ENCODE measurements at places on chromosomes 3 and 15.
A peak's percentile ranks its signal among the peaks of the same experiment; 100 is the strongest.

- DNase-seq = no peak
These were observed 345.0 kb downstream of the GRM7 start for GRCh38 chr3:7205962-7206361.

- no peak for DNase-seq
These were observed 30.5 kb downstream of the RTP1 start for GRCh38 chr3:187227658-187228258.

- no peak for DNase-seq
These were observed 87.9 kb downstream of the LPP start for GRCh38 chr3:188241883-188242282.

- no peak for DNase-seq
These were observed 2.2 kb upstream of the SLC4A7 start for GRCh38 chr3:27486336-27486735.

DNA sequence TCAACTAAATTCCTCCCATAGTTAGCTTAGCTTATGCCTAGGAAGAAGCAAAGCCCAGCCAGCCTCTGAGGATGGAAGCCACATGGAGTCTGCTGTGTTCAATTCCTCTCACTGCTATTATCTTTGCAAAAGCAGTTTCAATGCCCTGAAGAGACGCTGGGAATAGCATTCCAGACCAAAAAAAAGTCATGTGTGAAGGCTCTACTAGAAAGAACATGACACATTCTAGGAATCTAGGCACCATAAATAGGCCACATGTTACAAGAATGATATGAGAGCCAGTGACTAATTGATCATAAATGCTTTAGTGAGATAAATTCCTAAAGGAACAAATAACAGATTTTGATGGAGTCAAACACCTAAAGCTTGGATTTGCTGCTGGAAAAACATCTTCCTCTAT, 800.8 kb downstream of the TUSC7 start:
- DNase-seq = no peak

DNA sequence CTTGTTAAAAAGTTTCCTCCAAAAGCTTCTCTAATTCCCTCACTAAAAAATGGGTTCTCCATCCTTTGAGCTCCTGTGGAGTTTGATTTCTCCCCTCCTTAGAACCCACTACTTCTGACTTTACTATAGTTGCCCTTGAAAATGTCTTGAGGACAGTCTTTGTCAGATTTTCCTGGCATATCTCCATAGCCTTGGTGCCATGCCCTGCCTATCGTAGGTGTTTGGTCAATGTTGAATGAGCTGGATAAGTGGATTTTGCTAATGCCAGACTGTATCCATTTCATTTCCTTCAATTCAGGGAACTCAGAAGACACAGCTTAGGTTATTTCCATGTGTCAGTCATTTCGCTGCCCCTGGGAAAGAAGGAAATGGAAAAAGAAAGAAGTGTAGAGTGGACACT, 40.6 kb downstream of the TMEM266 start:
- DNase-seq = no peak

GRCh38 chr3:136595913-136596697, 156.1 kb downstream of the STAG1 start:
- no peak for DNase-seq

- DNase-seq = no peak
These were observed 83.1 kb downstream of the PLCH1 start for GRCh38 chr3:155661760-155662159.

DNA sequence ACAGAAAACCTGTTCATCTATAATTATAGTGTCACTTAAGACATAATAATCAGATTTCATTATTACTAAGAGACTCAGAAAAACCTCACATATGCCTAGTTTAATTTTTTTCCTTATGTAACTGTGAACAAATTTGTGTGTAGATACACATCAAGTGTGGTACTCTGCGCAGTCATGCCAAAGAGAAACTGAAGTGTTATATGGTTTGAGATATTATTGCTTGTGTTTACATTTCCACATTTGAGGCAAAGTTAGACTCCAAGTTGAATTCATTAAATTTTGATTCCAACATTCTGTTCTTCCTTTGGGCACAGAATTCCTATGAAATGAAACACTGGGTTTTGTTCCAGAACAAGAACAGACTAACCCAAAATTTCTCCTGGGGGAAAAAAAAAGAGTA, 2.2 kb downstream of the MBNL1 start:
- no peak for DNase-seq

DNA sequence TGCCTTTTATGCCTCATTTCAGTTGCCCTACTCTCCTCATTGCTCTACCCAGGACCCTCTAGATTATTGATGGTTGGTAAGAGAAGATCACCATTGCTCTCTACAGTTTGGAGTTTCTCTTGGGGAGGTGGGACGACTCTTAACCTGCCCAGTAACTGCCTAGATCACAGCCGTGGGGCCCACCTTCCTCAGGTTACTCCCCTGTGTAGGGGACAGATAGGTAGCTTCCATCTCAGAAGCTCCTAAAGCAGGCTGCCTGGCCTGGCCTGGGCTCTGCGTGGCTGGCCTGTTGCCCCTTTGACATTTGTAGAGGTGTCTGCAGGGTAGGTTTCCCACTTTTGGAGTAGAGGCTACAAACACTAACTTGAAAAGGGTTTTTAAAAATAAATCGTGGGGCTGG, 42.7 kb downstream of the TRIM71 start:
- DNase-seq = no peak

GRCh38 chr3:14228681-14229470, 50.3 kb downstream of the LSM3 start:
- DNase-seq = no peak

GRCh38 chr3:108292905-108293328, 3.4 kb upstream of the HHLA2 start:
- DNase-seq = no peak

GRCh38 chr3:128064962-128065361, 12.7 kb downstream of the SEC61A1 start:
- no peak for DNase-seq

DNA sequence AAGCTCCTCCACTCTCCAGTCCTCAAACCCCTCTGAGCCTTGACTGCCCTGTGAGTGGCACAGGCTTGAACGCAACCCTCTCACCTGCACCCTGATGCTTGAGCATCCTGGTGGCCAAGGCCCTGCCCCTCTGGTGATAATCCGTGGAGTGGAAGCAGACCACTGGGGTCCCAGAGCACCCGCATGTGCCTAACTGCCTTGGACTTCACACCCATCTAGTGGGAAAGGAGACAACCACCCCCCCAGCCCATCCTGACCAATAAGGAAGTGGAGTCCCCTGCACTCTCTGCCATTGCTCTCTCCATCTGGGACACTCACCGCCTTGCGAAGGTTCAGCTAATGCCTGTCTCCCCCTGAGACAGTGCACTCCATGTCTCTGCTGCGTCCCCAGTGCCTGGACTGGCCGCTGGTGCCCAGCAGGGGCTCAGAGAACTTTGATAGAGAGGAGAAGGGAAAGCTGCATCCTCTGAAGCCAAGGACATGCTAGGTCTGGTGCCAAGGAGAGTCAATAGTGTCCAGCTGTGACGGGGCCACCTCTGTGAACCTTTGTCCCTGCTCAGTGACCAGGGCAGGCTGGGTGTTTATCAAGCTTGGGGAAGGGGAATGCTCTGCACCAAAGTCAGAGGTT, 3.4 kb downstream of the KLF15 start:
- DNase-seq = no peak

- DNase-seq = no peak
These were observed 48.9 kb upstream of the STRIT1 start for GRCh38 chr3:155342344-155342743.

DNA sequence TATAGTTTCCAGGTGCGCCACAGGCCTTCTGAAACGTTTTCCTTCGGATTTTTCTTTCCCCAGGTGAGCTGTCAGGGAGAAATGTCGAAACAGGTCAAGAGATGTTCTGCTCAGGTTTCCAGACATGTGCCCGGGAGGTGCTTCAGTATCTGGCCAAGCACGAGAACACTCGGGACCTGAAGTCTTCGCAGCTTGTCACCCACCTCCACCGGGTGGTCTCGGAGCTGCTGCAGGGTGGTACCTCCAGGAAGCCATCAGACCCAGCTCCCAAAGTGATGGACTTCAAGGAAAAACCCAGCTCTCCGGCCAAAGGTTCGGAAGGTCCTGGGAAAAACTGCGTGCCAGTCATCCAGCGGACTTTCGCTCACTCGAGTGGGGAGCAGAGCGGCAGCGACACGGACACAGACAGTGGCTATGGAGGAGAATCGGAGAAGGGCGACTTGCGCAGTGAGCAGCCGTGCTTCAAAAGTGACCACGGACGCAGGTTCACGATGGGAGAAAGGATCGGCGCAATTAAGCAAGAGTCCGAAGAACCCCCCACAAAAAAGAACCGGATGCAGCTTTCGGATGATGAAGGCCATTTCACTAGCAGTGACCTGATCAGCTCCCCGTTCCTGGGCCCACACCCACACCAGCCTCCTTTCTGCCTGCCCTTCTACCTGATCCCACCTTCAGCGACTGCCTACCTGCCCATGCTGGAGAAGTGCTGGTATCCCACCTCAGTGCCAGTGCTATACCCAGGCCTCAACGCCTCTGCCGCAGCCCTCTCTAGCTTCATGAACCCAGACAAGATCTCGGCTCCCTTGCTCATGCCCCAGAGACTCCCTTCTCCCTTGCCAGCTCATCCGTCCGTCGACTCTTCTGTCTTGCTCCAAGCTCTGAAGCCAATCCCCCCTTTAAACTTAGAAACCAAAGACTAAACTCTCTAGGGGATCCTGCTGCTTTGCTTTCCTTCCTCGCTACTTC, 3.8 kb downstream of the BHLHE40 start:
- DNase-seq = no peak

DNA sequence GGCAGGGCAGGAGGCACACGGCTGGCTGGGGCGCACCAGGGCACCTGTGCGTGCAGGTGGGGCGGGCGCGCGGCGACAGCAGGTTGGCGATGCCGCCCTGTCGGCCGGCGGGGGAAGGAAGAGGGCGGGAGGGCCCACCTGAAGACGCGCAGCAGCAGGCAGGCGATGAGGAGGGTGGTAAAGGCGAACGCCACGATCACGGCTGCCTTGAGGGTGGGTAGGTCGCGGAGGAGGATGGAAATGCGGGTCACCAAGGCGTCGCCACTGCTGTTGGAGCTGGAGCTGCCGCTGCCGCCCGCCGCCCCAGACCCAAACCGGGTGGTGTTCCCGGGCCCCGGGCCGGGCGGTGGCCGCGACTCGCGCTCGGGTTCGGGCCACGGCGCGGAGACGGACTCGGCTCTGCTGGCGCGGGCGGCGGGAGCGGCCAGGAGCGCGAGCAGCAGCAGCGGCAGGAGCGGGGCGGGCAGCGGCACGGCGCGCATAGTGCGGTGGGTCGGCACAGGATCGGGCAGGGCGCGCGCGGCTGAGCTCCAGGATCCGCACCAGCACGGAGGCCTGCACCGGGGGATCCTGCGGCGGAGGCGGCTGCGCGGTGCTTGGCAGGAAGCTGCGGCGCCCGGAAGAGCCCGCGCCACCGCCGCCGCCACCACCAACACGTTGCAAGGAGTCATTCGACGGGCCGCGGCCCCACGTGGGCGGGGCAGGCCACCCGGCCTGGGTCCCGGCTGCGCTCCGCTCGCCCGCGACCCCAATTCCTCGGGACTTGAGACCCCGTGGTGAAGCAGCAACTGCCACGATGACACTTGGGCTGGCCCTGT, at the start of gene FAM174B:
Gene FAM174B (minus strand): TSS at position 598 of the 818 bp plus-strand sequence.
- DNase-seq = peak; percentile 4

DNA sequence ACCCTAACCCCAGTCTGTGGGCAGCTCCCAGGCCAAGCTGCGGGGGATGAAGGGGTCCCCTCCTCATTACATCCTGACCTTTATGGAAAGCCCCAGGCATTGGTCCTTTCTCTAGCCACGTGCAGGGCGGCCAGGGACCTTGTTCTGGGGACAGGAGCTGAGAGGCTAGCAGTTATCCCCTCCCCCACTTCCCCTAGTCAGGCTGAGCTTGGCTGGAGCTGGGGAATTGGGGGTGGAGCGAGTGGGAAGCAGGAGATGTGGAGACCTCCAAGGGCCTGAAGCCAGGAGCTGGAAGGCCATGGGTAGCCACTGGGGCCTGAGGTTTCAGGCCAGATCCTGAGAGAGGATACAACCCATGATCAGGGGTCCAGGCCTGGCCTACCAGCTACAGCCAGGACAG, 45.8 kb downstream of the DNAH1 start:
- no peak for DNase-seq

DNA sequence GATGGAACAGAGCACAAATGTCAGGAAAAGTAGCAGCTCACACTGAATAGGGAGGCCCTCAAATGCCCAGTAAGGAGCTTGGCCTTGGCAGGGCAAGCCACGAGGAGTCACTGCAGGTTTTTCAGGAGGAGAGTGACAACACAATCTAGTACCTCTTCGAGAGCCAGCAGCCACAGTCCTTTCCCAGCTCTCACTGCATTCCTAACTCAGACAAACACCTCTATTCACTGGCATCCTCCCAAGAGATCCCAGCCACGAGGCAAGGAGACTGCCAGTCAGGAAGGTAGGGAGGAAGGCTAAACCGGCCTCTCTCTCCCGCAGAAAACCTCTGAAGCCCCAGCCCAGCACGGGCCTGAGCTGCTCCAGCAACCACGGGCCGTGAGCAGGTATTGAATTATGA, 146.0 kb upstream of the SMAD3 start:
- no peak for DNase-seq

- DNase-seq = peak; percentile 30
These were observed 20.9 kb downstream of the CXCR6 start for GRCh38 chr3:45964139-45964538.

DNA sequence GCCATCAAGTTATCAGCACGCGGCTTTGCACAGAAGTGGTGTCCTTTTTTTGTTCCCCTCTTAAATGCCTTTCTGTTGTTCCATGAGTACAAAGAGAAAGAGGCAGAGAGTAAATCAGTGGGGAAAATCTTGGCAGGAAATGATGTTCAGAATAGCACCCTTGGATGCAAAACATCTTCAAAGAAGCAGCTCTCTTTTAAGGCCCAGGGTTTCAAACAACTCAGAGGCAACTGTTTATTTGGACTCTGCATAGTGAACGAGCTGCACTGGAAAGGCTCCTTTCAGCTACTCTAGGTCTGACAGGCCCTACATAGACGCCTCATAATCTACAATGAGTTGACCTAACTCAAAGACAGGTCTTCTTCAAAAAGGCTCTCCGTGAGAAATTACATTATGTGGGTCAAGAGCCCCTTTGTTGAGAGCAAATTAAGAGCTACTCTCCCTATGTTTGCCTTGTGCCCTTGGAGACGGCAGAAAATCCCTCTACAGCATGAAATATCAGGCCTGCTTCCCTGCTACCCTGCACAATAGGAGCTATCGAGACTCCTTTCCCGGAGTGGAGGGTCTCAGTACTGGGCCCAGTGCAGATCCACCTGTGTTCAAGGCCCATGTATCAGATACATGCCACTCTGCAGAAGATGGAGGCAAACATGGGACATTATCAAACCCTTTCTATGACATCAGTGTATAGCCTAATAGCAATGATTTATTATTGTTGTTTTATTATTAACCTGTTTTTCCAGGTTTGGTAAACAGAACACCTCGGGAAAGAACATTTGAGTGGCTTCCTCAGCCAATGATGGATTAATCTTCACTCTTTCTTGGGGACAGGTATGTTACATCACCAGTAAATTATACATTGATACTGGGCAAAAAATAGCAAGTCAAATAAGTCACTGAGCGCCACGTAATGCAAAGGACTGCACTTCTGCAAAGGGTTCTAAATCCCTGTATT, 53.1 kb downstream of the HEG1 start:
- DNase-seq = no peak

GRCh38 chr3:43892526-43892925, 201.8 kb downstream of the ABHD5 start:
- DNase-seq = no peak
